ENCODE measurements at places on chromosomes 3 and 15.

DNA sequence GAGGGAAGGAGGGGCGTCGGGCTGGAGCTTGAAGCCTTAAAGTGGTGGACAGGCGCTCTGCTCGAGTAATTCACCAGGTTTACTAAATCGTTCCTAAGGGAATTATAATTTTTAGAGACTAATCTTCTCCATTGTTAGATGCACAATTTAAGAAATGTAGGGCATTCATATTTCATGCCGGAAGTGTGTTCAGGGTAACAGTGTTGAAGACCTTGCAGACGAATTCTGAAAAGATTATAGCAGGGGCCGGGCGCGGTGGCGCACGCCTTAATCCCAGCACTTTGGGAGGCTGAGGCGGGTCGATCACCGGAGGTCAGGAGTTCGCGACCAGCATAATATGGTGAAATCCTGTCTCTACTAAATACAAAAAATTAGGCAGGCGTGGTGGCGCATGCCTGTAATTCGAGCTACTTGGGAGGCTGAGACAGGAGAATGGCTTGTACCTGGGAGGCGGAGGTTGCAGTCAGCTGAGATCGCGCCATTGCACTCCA is 365 bp upstream of the GTF2A2 start:
- no peak for DNase-seq

DNA sequence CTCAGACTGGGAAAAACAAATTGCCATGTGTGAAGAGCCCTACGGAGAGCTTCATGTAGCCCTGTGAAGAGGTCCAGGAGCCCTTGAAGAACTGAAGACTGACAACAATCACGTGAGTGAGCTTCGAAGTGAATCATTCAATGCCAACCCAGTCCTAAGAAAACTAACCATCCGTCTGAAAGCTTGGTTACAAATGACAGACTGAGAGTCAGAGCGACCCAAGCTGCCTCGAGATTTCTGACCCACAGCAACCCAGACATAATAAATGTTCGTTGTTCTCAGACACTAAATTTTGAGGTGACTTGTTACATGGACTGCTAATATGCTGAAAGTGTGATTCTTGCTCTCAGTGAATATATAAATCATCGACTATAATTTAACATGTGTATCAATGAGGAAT is 987.2 kb upstream of the ROBO1 start:
- DNase-seq, result no peak

- DNase-seq, result no peak
These were observed 2.9 kb downstream of the CCR3 start for GRCh38 chr3:46245146-46245545.

DNA sequence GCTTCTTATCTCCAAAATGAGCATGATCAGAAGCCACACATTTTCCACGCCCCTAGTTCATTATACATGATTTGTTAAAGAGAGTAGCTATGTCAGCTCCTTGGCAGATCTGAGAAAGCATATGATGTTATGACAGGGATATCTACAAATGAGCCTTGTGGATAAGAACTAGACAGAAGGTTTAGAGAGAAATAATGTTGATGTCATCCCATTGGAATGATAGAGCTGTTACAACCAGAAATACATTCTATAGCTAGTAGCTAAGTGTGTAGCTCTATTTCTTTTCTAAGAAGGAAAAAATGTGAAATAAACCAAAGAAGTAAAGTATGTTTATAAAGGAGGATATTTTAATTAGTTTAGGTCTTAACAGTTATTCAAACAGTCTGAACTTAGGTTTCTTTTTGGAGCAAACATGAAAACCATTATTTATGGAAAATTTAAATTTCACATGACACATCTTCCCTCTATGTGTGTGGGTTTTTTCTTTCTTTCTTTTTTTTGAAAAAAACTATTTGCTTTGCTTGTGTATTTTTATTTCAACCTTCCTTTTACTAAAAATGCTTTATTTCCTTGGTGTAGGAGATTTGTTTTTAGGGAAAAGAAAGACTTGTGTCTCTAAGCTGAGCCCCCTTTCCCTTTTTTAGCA is 167.7 kb downstream of the GHSR start:
- DNase-seq, result no peak

DNA sequence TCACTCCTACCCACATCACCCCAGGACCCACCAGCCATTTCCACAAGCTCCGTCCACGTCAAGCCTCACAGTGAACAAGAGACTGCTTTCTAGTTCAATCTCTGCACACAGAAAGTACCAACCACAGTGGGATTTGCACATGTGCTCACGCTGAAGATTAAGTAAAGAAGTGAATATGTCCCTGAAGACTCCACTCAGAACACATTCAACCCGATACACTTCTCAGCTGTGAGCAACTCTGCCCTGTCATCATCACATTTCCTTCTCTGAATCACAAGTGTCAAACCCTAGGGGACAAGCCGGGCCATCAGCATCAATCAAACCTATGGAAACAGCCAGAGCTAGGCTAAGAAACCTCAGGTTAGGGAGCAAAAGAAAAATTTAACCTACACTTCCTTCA is 1.9 kb downstream of the STIMATE start:
- DNase-seq, result no peak

- no peak for DNase-seq
These were observed 119.3 kb downstream of the LRRK1 start for GRCh38 chr15:101038327-101039003.

- no peak for DNase-seq
These were observed 175.5 kb downstream of the CFAP20DC start for GRCh38 chr3:58874248-58874741.

DNA sequence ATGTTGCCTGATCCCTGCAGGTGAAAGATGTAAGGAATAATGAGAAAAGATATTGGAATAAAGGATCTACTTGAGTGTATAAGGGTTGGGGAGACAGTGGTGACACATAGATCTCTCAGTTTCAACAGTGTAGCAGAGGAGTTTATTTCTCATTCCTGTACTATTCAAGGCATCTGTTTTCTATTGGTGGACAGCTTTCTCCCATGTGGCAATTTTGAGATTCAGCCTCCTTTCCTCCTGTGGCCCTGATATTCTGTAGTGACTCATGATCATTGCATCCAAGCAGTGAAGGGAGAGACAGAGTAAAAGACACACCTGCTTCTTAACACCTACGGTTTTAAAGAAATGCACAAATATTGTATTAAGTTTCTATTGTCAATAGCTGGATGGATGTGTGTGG is 327.6 kb downstream of the GRM7 start:
- no peak for DNase-seq

GRCh38 chr15:88586401-88587162 is 34.6 kb upstream of the AEN start:
- DNase-seq, result no peak

- no peak for DNase-seq
These were observed 15.4 kb upstream of the SHF start for GRCh38 chr15:45203182-45203581.

DNA sequence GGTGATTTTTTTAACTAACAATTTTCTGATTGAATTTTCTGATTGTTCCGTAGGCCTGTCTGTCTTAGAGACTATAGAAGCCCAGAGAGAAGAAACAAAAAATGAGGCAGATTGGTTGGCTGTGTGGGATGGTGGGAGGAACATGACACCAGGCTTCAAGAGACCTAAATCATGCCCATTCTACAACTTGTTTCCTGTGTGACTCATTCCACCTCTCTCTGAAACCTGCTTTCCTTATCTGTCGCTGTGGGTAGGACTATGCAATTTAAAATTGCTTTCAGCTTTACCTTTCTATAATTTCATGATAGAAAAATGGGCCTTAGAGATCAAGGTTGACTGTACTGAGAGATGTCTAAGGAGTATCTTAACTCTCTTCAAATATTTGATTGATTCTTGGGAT is 44.5 kb downstream of the OXNAD1 start:
- no peak for DNase-seq

DNA sequence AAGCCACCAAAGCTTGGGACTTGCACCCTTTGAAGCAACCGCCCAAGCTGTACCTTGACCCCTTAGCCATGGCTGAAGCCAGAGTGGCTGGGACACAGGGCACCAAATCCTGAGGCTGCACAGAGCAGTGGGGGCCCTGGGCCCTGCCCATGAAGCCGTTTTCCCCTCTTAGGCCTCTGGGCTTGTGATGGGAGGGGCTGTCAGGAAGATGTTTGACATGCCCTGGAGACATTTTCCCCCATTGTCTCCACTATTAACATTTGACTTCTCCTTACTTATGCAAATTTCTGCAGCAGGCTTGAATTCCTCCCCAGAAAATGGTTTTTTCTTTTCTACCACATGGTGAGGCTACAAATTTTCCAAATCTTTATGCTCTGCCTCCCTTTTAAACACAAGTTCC is 522.2 kb downstream of the EDEM1 start:
- DNase-seq, result no peak

Data from memory B cell (primary cell).